NCI-H1436 treated with DMSO at 0.1 percent for 48 hours (cell line): ENCODE measurements at places on chromosomes 11 and 22.

GRCh38 chr11:25065746-25066145, 568.9 kb downstream of the LUZP2 start:
- DNase-seq: no peak

DNA sequence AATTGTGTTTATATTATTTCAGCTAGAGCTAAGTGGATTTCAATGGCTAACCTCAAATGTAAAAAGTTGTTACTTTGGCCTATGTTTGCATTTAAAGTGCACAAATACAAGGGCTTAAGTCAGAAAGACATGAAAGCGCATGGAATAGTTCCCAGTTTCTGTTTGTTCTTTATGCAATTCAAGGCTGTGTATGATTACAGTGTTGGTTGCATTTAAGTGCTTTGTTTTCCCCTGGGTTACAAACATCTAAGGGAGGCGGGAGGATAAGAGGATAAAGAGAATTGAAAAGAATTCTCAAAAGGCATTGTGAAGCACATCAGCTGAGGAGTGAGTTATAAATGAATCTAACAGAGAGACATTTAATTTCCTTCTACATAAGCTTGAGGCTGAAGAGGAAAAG, 453.4 kb downstream of the NTM start:
- DNase-seq: no peak

- no peak for DNase-seq
Measured at GRCh38 chr11:69008737-69009440, 4.2 kb downstream of the MRGPRF start.

GRCh38 chr22:44491269-44492035, 6.6 kb downstream of the RTL6 start:
- DNase-seq: no peak

DNA sequence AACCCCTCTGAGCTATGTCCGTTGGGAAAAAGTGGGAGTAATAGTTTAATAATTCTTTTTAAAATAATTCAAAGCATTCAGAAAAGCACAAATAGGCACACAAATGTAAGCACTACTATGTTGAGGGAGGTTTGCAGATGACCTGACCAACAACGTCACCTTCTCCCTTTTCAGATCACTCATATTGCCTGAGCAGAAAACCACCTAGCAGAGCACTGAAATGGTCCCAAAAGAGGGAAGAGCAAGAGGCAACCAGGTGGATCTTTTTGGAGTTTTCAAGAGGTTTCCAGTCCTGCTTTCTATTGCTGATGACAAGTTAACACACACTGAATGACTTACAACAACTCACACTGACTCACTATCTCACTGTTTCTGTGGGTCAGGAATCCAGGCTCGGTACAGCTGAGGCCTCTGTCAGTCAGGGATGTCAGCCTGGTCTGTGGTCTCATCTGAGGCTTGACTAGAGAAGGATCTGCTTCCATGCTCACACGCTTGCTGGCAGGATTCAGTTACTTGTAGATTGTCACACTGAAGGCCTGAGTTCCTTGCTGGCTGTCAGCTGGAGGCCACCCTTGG, 4.3 kb upstream of the PGA3 start:
- no peak for DNase-seq

DNA sequence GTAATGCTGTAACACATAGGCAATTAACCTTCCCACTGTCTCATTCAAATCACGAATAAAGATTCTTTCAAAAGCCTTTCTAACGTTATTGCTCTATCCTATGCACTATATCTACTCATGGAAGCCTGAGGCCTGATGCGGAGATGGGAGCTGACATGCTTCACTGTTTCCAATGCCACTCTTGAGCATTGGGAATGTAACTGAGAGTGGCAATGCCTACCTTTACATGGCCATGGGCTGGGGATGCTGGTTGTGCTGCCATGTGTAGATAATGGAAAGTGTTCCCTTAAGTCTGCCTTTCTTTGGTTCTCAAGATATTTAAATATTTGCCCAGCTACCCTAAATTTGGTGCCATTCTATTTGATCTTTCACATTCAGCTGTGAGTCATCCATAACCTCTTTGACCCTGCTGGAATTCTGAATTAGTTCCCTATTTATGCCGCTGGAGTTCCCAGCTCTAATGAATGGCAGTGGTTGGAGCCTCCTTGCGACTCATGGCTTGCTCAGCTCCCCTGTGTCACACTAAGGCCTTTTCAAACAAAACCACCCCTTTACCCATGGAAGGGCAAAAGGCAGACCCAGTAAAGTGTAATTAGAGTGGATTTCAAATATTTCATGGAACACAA, 21.4 kb upstream of the DKK3 start:
- DNase-seq: no peak

DNA sequence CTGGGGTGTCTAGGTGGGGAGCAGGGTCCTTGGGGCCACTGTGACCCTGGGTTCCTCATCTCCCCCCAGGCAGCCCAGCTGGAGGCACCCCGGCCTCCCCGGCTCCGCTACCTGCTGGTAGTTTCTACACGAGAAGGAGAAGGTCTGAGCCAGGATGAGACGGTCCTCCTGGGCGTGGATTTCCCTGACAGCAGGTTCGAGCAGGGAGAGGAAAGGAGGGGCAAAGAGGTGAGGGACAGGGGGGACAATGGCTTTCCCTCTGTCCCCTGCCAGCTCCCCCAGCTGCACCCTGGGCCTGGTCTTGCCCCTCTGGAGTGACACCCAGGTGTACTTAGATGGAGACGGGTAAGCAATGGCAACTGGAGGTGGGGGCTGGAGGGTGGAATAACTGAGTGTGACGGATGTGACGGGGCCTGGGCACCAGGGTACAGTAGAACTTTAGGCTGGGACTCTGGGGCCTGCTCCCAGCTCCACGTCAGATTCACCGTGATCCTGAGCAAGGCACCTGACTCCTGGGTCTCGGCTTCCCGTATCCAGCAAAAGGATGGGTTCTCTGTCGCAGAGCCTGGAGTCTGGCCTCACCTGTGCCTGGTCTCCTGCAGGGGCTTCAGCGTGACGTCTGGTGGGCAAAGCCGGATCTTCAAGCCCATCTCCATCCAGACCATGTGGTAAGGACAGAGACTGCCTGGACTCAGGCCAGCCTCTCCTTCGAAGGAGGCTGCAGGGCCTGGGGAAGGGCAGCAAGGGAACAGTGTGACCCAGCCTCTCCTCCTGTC, 3.6 kb downstream of the SSH3 start:
- DNase-seq: no peak

GRCh38 chr11:129885381-129885780, 10.0 kb downstream of the NFRKB start:
- no peak for DNase-seq

- no peak for DNase-seq
Measured at GRCh38 chr22:44729391-44730021, 22.9 kb upstream of the ARHGAP8 start.

DNA sequence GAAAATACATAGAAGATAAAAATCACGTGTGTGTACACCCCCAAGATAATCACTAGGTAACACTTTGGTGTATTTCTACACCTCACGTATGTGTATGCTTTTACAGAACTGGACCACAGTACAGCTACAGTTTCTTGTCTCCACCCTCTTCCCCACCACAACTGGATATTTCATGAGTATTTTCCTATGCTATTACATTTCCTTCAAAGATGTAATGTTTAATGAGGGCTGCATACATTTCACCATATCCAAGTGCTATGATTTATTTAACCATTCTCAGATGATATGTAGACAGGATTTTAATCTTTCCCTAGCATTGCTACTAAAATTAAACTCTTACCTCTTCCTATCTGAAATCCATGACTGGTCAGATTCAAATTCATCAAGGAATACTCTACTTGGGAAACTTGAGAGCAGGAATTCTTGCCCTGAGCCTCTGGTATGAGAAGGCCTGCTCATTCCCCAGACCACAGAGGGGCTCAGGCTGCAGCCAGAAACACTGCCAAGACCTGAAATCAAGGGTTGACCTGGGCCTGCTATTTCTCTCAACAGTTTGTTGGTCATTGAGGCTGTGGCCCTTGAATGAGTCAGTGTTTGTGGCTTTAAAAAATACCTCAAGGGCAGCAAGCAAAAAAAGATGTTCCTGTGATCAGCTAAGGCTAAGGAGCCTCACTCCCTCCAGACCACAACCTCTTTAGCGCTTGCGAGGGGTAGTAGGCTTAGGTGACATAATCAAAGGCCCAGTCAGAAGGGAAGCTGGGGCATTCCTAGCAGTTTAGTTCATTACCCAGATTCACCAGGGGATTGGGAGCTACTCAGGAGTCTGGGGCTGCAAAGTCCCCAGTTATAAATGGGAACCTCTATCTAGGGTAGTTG, 55.5 kb downstream of the ABTB2 start:
- DNase-seq: no peak

DNA sequence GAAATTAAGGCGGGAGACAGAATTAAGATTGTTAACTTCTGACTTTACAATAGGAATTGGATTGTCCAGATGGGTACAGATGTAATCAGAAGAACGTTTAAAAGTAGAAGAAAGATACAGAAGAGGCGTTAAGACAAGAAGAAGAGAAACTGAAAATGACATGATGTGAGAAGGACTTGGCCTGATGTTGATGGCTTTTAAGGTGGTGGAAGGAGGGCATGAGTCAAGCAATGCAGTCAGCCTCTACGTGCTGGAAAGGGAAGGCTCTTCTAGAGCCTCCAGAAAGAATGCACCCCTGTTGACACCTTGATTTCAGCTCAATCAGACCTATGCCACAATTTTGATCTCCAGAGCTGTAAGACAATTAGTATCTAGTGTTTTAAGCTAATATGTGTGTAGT, 466.9 kb upstream of the LRRC4C start:
- no peak for DNase-seq

DNA sequence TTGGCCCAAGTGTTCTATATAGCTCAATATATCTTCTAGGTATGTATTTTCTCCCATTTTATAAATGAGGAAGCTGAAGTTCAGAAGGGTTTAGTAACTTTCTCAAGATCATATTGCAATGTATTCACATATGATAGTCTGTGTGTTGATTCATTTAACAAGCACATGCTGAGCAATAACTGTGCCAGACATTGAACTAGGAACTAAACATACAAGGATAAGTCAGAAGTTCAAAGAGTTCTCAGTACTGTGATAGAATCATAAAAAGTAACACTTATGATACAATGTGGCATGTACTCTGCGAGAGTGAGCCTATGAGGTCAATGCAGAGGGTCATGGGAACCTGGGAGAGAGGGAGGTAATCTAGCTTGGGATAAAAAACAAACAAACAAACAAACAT, 1082.2 kb upstream of the TENM4 start:
- DNase-seq: no peak

GRCh38 chr11:108891909-108892511, 227.1 kb downstream of the DDX10 start:
- DNase-seq: no peak

- DNase-seq: no peak
Measured at GRCh38 chr22:42970029-42970428, 44.9 kb downstream of the PACSIN2 start.

GRCh38 chr11:124891373-124891861, 6.2 kb downstream of the ROBO4 start:
- no peak for DNase-seq

DNA sequence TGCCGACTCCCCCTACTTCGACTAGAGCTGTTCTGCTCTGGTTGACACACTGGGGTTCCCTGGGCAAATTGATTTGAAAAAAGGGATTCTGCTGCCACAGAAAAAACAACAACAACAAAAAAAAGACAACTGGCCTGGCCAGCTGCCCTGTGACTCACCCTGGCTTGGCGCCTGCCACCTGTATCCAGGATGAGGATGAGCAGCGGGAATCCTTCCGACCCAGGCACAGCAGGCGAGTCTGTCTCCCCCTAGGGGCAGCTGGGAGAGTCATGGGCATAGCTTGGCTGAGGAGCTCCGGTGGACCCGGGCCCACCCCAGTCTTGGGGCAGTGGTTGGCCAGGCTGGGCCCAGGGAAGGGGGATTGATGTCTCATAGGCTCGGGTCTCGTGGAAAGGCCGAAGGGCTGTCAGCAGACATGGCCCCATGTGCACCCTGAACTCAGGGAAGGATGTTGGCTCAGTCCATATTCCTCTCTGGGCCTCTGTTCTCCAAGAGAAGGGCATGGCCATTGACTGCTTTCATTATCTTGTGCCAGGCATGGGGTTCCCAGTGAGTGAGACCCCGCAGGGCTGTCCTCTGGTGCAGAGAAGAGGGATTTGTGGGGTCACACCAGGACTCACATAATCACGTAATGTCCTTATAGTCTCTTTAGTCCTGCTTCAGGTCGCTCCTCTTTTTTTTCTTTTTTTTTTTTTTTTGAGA, 10.4 kb upstream of the SUN2 start:
- DNase-seq: no peak

DNA sequence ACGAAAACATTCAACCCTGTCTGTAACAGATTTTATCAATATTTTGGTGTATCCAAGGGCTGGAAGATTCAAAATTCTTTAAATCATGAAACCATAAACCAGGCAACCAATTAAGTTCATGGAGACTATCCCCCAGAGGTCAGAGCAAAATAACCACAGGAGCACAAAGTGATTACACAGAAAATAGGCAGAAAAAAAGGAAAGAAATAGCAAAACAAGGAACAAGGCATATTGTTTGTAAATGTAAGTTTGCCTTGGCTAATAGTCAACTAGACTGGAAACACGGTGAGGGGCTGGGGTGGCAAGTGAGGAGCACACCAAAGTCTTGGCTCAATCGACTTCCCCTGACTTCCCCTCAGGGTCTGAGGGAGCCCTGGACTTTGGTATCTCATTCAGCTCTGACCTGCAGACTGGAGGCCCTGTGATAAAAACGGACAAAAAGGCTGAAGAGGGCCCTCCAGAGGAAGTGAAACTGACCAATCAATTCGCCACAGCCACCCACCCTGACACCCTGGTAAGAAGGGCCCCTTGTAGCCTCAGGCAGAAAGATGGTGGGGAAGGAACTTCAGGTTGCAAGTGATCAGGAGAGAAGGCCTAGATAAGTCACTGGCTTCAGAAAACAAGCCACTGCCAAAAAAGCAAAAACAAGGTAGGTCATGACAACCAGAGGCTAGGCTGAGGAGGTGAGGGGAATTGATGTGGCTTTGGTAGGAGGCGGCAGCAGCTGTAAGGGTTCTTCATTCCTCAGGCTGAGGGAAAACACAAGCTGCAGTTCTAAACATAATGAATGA, 1.8 kb downstream of the SIK3 start:
- DNase-seq: no peak

DNA sequence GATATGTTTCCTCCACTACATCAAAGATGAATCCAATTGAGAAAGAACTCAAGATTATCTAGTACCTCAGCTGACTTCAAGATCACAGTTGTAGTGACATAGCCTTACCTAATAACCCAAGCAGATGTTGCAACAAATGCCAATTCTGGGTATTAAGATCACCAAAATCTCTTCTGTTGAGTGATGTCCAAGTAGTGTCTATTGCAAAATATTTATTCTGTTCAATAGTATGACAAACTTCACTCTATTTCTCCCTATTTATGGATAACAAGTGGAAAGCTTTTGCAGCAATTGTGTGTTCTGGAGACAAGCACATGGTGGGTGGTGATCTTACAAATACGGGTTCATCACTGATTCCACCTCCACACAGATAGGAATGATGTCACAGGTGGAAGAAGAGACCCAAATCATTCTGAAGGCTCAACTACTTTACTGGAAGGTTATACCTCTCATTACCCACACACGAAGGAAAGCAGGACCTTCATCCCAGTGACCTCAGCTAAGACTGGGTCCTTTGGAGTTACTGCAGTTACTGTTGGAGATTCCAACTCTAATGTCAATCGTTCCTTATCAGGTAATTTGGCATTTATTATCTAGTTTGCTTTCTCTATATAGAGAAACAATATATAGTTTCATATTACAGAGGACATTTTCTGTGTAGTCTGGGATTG, 72.0 kb downstream of the CD44 start:
- DNase-seq: no peak

- no peak for DNase-seq
Measured at GRCh38 chr11:78735711-78736110, 161.0 kb upstream of the NARS2 start.

- DNase-seq: no peak
Measured at GRCh38 chr11:86577644-86578636, 94.5 kb downstream of the ME3 start.

GRCh38 chr22:49790912-49791311, 36.8 kb downstream of the BRD1 start:
- DNase-seq: no peak
